ENCODE measurements at places on chromosomes 16 and 17.

- DNase-seq, result no peak
Observed at GRCh38 chr17:58325289-58325726, 3.3 kb downstream of the TSPOAP1 start.

DNA sequence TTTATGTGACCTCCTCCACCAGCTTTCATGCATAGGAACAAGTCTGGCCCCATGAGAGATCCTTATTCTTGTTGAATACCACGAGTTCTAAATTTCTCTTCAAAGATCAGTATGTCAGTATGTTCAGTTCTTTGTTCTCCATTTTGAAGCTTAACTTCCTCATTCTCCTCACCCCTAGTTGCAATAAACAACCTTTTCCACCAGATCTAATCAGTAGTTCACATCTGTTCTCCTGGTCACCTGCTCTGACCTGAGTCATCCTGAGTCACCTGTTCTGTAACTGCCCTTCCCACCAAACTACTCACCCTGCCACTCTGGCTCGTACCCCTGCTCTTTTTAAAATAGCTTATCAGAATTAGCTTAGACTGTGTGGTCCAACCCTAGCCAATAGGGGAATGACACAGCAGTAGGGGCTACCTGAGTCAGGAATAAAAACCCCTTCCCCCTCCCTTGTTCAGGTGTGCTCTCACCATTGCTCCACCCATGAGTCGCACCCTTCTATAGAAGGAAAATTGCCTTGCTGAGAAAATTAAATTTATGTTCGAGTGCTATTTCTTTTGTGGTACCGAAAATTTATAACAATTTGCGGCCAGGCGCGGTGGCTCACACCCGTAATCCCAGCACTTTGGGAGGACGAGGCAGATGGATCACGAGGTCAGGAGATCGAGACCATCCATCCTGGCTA, 94.6 kb downstream of the EMP2 start:
- no peak for DNase-seq

- no peak for DNase-seq
Observed at GRCh38 chr17:39527220-39527813, 66.0 kb downstream of the CDK12 start.

DNA sequence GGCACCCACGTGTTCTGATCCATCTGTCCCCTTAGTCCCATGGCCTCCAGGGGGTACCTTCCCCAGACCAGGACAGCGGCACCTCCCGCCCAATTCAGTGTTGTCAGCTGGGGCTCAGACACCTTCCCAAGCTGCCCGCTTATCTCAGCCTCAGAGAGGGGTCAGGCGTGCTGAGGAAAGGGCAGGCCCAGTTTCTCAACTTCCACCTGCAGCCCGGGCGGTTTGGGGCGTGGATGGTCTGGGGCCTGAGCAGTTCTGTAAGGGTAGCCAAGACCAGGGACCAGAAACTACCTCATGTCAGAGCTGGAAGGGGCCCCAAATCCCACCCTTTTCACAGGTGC, 5.1 kb downstream of the PLCD3 start:
- no peak for DNase-seq

DNA sequence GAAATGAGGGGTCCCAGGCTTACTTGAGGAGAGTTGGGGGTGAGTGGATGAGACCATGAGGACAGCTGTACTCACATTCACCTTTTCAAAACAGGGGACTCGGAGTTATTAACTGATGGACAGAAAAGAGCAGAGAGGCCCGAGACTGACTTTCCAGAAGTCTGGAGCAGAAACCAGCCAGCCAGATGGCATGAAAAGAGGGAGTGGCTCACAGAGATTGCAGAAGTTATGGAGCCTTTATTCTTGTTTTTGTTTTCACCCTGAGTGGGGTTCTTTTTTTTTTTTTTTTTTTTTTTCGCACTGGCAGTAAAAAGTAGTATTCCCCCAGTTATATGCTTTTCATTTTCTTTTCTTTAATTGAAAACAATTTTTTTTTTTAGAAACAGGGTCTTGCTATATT, 18.9 kb downstream of the TVP23A start:
- no peak for DNase-seq

DNA sequence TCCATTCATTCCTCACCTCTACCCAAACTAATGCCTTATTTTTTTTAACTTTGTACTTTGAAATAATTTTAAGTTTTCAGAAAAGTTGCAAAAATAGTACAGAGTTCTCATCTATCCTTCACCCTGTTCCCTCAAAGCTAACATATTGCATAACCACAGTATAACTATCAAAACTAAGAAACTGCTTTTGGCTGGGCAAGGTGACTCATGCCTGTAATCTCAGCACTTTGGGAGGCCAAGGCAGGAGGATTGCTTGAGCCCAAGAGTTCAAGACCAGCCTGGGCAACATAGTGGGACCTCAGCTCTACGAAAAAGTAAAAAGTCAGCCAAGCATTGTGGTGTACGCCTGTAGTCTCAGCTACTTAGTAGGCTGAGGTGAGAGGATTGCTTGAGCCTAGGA, 147.7 kb downstream of the SKAP1 start:
- DNase-seq, result no peak

GRCh38 chr17:63249256-63250004, 196.7 kb downstream of the CYB561 start:
- no peak for DNase-seq

GRCh38 chr17:63270610-63271009, 175.5 kb downstream of the CYB561 start:
- DNase-seq, result no peak

GRCh38 chr17:81500047-81500446, 12.6 kb downstream of the ACTG1 start:
- DNase-seq, result no peak

GRCh38 chr16:86566601-86566965, at the start of gene FOXC2:
TSS of gene FOXC2 (plus strand) at chr16:86566829. CDS start at chr16:86567336, 507 bp downstream.
- DNase-seq, result no peak

GRCh38 chr16:30977502-30977901, 7.5 kb upstream of the HSD3B7 start:
- DNase-seq, result no peak

- no peak for DNase-seq
Observed at GRCh38 chr16:24037335-24037734, 201.6 kb downstream of the PRKCB start.

- no peak for DNase-seq
Observed at GRCh38 chr16:23509782-23510163, 521 bp downstream of the GGA2 start.

- no peak for DNase-seq
Observed at GRCh38 chr17:10130677-10131076, 67.7 kb downstream of the GAS7 start.

DNA sequence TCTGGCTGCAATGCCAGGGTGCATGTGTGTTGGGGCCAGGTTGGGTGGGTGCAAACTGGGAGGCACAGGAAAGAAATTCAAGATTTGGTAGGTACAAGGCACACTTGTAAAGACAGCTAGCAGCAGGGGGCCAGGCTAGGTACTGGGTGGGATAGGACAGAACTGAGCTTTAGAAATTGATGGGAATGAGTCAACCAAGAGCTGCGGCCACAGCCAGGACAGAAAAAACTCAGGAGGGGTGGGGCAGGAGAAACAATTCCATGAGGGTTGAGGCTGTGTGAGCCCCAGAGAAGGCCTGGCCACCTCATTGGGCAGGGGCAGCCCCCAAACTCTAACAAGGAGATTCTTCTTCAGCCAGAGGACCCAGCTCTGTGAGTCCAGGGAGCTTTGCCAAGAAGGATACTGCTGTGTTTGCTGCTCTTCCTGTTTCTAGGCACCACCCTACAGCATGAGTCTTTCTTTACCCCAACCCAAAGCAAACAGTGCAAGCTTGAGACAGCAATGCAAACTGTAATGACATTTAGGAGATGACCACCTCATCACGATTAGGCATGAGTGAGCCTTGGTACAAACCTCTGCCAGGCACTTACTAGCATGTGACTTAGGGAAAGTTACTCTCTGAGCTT, 21.3 kb upstream of the CCDC182 start:
- DNase-seq, result no peak

- DNase-seq, result no peak
Observed at GRCh38 chr17:6386041-6386630, 48.8 kb downstream of the AIPL1 start.
